ENCODE measurements at places on chromosomes 16 and 17.

- H3K4me3 ChIP-seq: no peak overlapping the region
- peaks cover 15% of the 10 kb centered on the region for H3K4me1 ChIP-seq
- H3K36me3 ChIP-seq: no peaks in the 10 kb centered on the region
- H3K27ac ChIP-seq: no peak overlapping the region
These were observed 12.2 kb downstream of the TSPOAP1 start for GRCh38 chr17:58316260-58316960.

DNA sequence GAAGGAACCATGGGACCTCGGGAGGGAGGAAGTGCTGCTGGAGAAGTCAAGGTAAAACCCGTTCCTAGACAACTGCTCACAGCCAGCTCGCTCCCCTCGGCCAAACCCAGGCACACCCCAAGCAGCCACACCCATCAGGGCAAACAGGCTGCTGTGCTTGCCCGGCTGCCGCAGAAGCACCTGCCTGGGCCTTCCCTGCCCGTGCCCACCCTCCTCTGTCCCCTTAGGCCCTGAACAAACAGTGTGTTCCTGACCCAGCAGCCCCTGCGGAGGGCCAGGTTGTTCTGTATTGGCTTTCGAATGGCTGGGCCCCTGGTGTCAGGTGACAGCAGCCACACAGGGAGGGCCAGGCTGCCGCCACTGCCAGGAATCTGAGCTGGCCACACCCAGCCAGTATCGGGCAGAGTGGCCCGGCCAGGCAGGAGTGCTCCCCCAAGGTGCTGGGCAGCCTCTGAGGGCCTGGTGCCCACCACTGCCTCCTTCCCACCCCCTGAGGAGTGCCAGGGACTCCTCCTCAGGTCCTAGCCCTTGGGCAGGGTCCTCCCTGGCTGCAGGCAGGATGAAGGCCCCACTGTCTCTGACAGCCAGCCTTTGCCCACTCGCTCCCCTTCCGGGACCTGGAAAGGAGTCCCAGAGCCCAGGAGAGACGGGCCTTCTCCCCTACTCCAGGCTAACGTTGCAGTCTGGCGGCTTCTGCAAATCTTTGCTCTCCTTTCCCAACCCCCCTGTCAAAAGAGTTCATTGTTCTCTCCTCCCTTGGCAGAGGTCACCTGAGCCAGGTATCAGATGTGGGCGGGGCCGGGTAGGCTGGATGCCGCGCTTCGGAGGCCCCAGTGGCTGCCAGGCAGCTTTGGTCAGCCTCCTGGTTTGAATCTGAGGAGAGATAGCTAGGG lies 24.0 kb downstream of the LLGL2 start:
- no peaks in the 10 kb centered on the region for H3K27me3 ChIP-seq
- DNase-seq: no peak
- no peak overlapping the region for H3K27ac ChIP-seq
- H3K4me1 ChIP-seq: no peaks in the 10 kb centered on the region
- peaks cover 4% of the 10 kb centered on the region for H3K36me3 ChIP-seq

DNA sequence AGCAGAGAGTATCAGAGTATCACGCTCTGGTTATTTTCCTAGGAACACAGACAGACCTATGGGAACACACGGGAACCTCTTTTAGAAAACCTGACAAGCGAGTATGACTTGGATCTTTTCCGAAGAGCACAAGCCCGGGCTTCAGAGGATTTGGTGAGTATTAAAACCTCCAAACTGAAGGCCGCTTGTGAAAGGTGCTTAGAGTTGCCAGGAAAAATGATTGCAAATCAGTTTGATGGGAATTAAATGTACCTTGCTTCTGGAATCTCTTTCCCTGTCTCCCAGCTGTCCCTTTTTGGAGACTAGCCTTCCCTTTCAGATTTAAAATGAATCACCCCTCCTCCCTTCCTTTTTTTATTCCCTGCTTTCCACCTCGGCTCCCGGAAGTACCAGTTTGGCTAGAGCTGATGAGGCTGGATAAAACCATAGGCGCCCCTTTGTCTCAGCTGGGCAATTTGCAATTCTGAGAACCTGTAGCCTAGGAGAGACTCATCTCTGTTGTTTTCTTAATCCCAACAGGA lies 27.3 kb downstream of the KAT7 start:
- H3K4me3 ChIP-seq: no peak overlapping the region
- DNase-seq: no peak
- peak overlapping the region; percentile 16 for H3K27ac ChIP-seq
- H3K36me3 ChIP-seq: peaks cover 63% of the 10 kb centered on the region
- no peaks in the 10 kb centered on the region for H3K27me3 ChIP-seq

GRCh38 chr16:75086281-75086680 lies 30.3 kb downstream of the LDHD start:
- no peak overlapping the region for H3K4me3 ChIP-seq
- no peak for DNase-seq
- H3K27ac ChIP-seq: no peak overlapping the region
- H3K36me3 ChIP-seq: peaks cover 2% of the 10 kb centered on the region

GRCh38 chr17:81534157-81535006 lies 6.2 kb downstream of the FSCN2 start:
- peaks cover 3% of the 10 kb centered on the region for H3K27me3 ChIP-seq
- H3K4me3 ChIP-seq: no peak overlapping the region

GRCh38 chr16:59697236-59697635 lies 963.1 kb upstream of the GOT2 start:
- H3K4me3 ChIP-seq: no peak overlapping the region
- no peaks in the 10 kb centered on the region for H3K36me3 ChIP-seq
- no peaks in the 10 kb centered on the region for H3K4me1 ChIP-seq
- DNase-seq: no peak
- H3K27ac ChIP-seq: no peak overlapping the region

DNA sequence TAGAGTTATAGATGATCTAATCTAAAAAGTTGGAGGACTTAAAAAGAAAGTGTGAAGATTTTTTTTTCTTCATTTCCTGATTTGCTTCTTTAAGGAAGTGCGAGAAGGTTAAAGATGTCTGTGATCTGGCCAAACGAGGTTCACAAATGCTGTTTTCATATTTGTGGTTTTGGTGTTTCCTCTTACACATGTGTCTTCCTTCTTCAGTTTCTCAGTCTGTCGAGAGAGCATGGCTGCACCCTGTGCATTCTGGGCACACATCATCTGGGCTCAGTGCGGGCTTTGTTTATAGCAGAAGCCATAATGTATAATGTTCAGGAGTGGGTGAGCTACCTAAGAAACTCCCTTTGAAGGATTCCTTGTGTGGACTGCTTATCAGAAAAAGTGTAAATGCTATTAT lies 260.4 kb upstream of the TBX2 start:
- H3K27me3 ChIP-seq: no peaks in the 10 kb centered on the region
- peak; percentile 75 for DNase-seq
- H3K36me3 ChIP-seq: no peaks in the 10 kb centered on the region
- H3K27ac ChIP-seq: peak overlapping the region; percentile 63

- H3K27me3 ChIP-seq: no peaks in the 10 kb centered on the region
- no peaks in the 10 kb centered on the region for H3K36me3 ChIP-seq
- H3K27ac ChIP-seq: no peak overlapping the region
- no peak for DNase-seq
These were observed 25.7 kb upstream of the NXPH3 start for GRCh38 chr17:49549691-49550678.

- H3K4me1 ChIP-seq: no peaks in the 10 kb centered on the region
- peaks cover 58% of the 10 kb centered on the region for H3K36me3 ChIP-seq
- H3K4me3 ChIP-seq: no peak overlapping the region
- H3K27ac ChIP-seq: no peak overlapping the region
- DNase-seq: no peak
- no peaks in the 10 kb centered on the region for H3K27me3 ChIP-seq
These were observed 27.7 kb downstream of the UNK start for GRCh38 chr17:75812096-75813013.

DNA sequence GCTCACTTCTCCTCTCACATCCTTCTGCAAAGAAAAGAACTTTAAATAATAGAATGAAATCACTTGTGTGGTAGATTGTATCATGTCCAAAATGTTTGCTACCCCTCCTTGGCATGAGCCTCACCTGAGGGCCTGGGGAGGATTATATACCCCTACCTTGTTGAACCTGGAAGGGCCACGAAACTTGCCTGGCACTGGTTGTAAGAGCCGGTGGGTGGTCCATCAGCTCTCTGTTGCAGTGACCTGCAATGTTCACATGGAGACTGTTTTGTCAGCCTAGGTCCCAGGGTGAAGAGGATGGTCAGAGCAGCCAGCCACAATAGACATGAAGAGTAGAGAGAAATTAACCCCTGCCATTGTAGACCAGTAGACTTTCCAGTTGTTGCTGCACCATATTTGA lies 10.2 kb downstream of the RSAD1 start:
- no peaks in the 10 kb centered on the region for H3K27me3 ChIP-seq
- no peak for DNase-seq
- no peak overlapping the region for H3K4me3 ChIP-seq
- peaks cover 26% of the 10 kb centered on the region for H3K36me3 ChIP-seq
- H3K27ac ChIP-seq: no peak overlapping the region
- H3K4me1 ChIP-seq: no peaks in the 10 kb centered on the region

- H3K27ac ChIP-seq: peak overlapping the region; percentile 71
- H3K36me3 ChIP-seq: no peaks in the 10 kb centered on the region
- no peaks in the 10 kb centered on the region for H3K27me3 ChIP-seq
- no peak for DNase-seq
- peak overlapping the region; percentile 13 for H3K4me3 ChIP-seq
These were observed 47.9 kb upstream of the ARHGAP17 start for GRCh38 chr16:25063102-25063501.

DNA sequence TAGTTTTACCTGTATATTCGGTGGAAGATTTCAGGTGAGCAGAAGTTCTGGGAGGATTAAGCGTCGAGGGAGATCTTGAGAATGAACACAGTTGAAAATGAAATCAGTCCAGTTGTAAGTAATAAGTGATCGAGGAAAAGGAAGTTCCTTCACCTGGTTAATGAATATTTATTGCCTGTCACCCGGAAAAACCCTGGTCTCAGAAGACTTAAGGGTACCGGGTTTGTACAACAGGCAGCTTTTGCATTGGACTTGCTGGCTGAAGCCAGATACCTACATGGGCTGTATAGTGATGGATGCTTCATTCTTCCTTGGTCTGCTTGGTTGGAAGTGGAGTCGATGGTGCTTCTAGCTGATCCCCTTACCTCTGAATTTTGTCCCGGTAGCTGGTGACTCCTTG lies 72.7 kb downstream of the PRKCA start:
- no peak for DNase-seq
- no peak overlapping the region for H3K4me3 ChIP-seq
- H3K27ac ChIP-seq: no peak overlapping the region
- peaks cover 12% of the 10 kb centered on the region for H3K4me1 ChIP-seq

- H3K27ac ChIP-seq: no peak overlapping the region
- peaks cover 25% of the 10 kb centered on the region for H3K4me1 ChIP-seq
- DNase-seq: no peak
- peaks cover 12% of the 10 kb centered on the region for H3K36me3 ChIP-seq
- no peaks in the 10 kb centered on the region for H3K27me3 ChIP-seq
These were observed 2.7 kb downstream of the ESRP2 start for GRCh38 chr16:68233085-68233834.

- H3K27me3 ChIP-seq: no peaks in the 10 kb centered on the region
- H3K4me1 ChIP-seq: no peaks in the 10 kb centered on the region
- no peak overlapping the region for H3K27ac ChIP-seq
- no peak for DNase-seq
- no peak overlapping the region for H3K4me3 ChIP-seq
These were observed 22.8 kb upstream of the NFAT5 start for GRCh38 chr16:69542974-69543373.

- H3K27ac ChIP-seq: no peak overlapping the region
- no peaks in the 10 kb centered on the region for H3K27me3 ChIP-seq
- no peak for DNase-seq
- H3K4me1 ChIP-seq: no peaks in the 10 kb centered on the region
- no peak overlapping the region for H3K4me3 ChIP-seq
These were observed 57.7 kb downstream of the RMI2 start for GRCh38 chr16:11402745-11403533.

DNA sequence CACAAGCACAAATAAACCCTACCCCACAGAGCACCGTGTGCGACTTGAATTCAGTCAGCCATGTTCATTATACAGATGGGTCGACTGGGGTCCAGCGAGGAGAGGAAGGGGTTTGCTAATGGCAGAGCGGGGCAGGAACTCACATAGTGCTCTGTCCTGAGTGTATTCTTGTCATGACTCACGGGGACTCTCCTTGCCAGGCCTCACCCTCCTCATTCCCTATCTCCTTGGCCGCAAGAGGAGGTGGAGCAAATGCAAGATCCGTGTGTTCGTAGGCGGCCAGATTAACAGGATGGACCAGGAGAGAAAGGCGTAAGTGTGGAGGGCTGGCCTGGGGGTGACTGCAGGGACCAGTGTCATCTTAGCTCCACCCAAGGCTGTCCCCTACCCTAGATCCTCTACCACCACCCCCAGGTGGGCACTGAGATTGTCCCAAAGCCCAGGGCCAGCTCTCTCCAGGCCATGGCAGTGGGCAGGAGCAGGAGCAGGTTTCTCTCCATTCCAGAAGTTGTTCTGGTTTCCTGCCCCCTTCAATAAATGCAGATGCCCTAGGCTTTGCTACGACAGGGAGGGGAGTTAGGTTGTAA lies 29.4 kb downstream of the SLC12A3 start:
- peaks cover 4% of the 10 kb centered on the region for H3K4me1 ChIP-seq
- no peak overlapping the region for H3K27ac ChIP-seq
- H3K4me3 ChIP-seq: no peak overlapping the region
- H3K27me3 ChIP-seq: no peaks in the 10 kb centered on the region

GRCh38 chr16:55155815-55156214 lies 168.2 kb upstream of the IRX6 start:
- no peak overlapping the region for H3K27ac ChIP-seq
- H3K4me3 ChIP-seq: no peak overlapping the region
- H3K4me1 ChIP-seq: no peaks in the 10 kb centered on the region
- H3K36me3 ChIP-seq: no peaks in the 10 kb centered on the region
- H3K27me3 ChIP-seq: peaks cover 2% of the 10 kb centered on the region
- no peak for DNase-seq

GRCh38 chr17:78572239-78573205 lies 4.7 kb downstream of the DNAH17 start:
- no peaks in the 10 kb centered on the region for H3K36me3 ChIP-seq
- no peak for DNase-seq
- H3K4me1 ChIP-seq: no peaks in the 10 kb centered on the region
- no peak overlapping the region for H3K27ac ChIP-seq
- no peaks in the 10 kb centered on the region for H3K27me3 ChIP-seq

GRCh38 chr16:84088695-84089395 lies 27.9 kb downstream of the MBTPS1 start:
- H3K36me3 ChIP-seq: peaks cover 83% of the 10 kb centered on the region
- H3K27ac ChIP-seq: no peak overlapping the region
- H3K4me1 ChIP-seq: peaks cover 22% of the 10 kb centered on the region

DNA sequence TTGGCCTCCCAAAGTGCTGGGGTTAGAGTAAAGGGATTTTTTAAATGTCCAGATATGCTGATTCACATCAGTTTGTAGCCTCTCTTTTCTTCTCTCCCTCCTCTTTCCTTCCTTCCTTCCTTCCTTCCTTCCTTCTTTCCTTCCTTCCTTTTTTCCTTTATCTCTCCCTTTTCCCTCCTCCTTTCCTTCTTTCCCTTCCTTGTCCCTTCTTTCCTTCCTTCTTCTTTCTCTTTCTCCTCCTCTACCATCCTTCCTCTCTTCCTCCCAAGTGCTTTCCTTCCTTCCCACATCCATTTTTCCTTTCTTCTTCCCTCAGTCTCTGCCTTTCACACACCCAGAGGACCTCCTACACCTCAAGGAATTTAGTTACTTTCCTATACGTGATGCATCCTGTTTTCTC lies 671.8 kb downstream of the HS3ST4 start:
- H3K4me3 ChIP-seq: no peak overlapping the region
- no peaks in the 10 kb centered on the region for H3K36me3 ChIP-seq
- H3K27ac ChIP-seq: no peak overlapping the region
- no peaks in the 10 kb centered on the region for H3K27me3 ChIP-seq
- DNase-seq: no peak
- no peaks in the 10 kb centered on the region for H3K4me1 ChIP-seq
